ENCODE measurements at places on chromosomes 7 and 10.
A peak's percentile ranks its signal among the peaks of the same experiment; 100 is the strongest.

GRCh38 chr7:84251277-84251781 is 56.7 kb upstream of the SEMA3A start:
- DNase-seq, result no peak

DNA sequence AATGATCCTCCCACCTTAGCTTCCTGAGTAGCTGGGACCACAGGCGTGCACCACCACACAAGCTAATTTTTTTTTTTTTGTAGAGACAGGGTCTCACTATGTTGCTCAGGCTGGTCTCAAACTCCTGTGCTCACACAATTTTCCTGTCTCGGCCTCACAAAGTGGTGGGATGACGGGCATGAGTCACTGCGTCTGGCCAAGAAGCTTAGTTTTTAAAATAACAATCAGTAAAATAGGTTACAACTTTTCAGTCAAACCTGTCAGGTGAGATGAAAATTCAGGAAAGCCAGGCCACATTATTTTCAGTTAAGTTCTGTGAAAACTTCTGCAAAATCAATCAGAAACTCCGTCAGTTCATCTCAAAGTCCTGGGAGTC is 55.4 kb downstream of the FAM241B start:
- no peak for DNase-seq

GRCh38 chr10:7046615-7047014 is 364.2 kb downstream of the SFMBT2 start:
- DNase-seq, result no peak

DNA sequence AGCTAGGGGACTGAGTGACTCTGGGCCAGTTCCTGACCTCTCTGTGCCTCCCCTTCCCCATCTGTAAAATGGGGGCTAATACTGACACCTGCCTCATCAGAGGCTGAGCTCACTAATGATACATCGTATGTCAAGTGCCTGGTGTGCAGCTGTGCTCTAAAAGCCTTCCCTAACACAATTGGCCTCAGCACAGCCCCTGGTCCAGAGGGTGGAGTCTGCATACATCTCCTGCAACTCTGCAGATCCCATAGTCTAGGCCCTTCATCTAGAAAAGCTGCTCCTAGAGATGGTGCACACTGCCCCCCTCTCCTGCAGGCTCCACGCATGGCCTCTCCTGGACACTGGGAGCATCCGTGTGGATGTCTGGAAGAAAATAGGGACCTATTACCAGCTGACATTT is 255.0 kb downstream of the RPS24 start:
- DNase-seq, result no peak

DNA sequence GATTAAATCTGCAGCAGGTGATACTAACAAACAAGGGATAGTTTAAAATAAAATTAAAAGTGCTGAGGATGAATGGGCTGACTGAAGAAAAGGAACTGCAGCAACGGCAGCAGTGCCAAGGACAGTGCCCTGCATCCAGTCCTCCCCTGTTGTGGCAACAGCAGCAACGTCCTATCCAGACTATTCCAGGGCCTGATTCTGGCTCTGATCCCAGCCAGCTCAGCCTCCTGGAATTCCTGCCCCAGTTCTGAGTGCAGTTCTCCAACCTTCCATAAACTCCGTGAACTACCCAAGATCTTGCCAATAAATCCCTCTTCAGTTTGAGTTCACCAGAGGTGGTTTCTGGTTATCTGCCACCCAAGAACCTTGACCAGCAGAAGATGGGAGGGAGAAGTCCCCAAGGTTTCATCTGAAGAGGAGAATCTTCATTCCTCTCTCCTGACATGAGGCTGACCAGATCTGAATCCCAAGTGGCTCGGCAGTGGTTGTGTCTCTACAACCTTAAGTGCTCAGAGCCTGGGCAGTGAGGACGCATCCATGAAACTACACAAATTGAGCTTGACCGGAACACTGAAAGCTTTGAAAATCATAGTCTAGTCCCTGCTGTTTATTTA is 115.8 kb downstream of the SORBS1 start:
- peak; percentile 48 for DNase-seq

GRCh38 chr7:152850420-152850819 is 90.9 kb downstream of the ACTR3B start:
- no peak for DNase-seq

- peak; percentile 15 for DNase-seq
Measured at GRCh38 chr7:152025937-152026890, 740 bp downstream of the GALNT11 start.

DNA sequence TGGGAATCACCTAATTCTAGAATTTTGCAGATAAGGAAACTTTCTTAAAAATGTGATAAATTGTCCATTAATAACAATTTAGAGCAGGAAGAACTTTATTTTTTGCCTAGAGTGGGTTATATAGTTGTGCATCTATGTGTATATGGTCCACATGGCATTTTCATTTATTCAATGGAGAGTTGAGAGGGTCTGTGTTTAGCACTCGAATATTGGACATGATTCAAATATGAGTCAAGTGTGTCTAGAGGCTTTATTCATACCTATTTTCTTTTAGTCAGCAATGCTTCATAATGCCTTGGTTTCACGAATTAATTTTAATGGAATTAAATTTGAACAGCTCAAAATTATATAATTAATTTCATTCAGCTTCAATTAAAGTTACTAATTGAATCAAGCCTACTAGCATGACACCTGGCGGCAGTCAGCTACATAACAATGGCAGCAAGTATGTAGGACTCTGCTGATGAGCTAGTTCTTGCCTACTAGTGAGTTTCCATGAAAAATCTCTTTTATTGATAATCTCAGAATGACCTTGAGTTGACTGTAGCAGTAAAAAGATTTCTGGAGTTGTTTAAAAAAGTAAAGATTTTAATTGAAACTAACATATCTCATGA is 17.7 kb downstream of the MDFIC start:
- no peak for DNase-seq

GRCh38 chr10:19817231-19817933 is 1.1 kb downstream of the PLXDC2 start:
- no peak for DNase-seq

GRCh38 chr10:131821378-131822012 is 79.3 kb upstream of the PPP2R2D start:
- DNase-seq, result peak; percentile 1

DNA sequence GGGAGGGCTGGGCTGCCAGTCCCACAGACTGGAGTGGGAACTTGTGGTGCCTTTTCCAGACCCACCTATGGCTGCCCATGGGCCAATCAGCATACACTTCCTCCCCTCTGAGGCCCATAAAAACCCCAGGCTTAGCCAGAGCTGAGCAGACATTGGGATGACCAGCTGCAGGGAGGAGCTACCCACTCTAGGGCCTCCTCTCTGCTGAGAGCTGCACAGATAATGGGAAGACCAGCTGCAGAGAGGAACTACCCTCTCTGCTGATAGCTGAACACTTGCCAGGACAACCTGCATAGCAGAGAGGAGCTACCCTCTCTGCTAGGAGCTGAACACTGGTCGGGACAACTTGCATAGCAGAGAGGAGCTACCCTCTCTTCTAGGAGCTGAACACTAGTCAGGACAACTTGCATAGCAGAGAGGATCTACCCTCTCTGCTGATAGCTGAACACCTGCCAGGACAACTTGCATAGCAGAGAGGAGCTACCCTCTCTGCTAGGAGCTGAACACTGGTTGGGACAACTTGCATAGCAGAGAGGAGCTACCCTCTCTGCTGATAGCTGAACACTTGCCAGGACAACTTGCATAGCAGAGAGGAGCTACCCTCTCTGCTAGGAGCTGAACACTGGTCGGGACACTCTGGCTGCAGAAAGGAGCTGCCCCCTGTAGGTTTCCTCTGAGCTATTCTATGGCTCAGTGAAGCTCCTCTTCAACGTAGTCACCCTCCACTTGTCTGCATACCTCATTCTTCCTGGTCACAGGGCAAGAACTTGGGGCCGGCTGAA is 88.3 kb upstream of the CACUL1 start:
- no peak for DNase-seq

DNA sequence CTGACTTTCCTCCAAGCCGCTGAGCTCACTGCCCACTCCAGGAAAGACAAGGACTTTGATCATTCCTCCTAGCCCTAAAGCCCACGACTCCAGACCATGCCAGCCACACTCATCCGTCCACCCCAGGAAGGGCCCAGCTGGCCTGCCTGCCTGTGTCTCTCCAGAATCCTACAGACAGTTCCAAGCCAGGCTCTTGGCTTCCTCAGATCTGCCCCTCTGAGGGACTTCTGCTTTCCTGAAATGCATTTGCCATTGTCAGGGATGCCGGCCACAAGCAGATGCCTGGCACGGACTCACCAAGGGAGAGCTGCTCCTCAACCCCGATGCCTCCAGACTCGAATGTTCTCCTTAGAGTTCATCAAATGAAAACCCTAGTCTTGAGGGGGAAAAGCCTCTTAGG is 155.8 kb downstream of the OAT start:
- no peak for DNase-seq

GRCh38 chr10:21516242-21517131 is 9.0 kb downstream of the SKIDA1 start:
- no peak for DNase-seq

DNA sequence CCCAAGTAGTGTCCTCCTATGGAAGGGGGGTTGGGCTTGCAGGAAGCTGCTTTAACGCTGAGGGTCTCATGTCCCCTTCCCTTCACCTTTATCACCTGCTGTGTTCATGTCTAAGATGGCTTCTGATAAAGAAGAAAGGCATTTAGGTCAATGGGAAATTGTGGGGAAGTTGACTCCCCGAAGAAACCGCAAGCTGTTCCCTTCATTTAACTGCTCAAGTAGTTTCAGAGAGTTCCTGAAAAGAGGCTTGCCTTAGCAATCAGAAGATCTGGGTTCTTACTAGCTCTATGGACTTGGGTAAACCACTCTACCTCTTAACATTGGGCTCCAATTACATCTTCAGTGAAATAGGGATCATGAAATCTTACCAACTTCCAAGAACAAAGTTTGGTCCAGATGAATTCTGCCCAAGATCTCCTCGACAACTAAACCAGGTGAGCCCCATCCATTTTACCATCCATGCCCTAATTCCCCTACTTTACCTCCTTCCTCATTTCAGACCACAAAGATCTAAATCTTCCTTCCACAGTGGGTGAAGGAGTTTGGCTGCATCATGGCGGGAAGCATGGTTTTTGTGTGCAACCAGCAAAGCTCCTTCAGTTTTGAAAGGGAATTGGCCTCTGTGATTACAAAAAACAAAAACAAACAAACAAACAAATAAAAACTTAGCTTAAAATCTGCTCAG is 30.4 kb upstream of the UCN3 start:
- no peak for DNase-seq

DNA sequence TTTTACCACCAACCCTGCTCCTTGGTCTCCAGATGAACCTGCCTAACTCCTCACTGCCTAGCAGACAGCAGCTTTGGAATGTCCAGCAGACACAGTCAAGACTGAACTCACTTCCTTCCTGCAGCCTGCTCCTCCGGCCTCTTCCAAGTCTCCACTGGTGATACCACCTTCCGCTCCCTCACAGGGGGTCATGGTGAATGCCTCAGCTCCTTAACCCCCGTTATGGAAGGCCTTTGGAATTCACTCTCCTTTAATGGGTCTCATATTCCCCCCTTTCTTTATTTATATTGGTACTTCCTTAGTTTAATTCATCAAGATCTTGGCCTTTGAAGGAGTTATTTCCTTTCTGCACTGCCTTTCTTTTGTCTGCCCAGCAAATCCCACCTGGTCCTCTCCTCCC is 44.9 kb upstream of the ZNF32 start:
- no peak for DNase-seq

- DNase-seq, result no peak
Measured at GRCh38 chr10:95308389-95309302, 17.8 kb upstream of the PDLIM1 start.

- no peak for DNase-seq
Measured at GRCh38 chr7:98827258-98827657, 42.6 kb downstream of the TMEM130 start.

GRCh38 chr7:151339651-151340382 is 1.8 kb upstream of the NUB1 start:
- no peak for DNase-seq

GRCh38 chr10:69757553-69758309 is 44.0 kb upstream of the COL13A1 start:
- no peak for DNase-seq

DNA sequence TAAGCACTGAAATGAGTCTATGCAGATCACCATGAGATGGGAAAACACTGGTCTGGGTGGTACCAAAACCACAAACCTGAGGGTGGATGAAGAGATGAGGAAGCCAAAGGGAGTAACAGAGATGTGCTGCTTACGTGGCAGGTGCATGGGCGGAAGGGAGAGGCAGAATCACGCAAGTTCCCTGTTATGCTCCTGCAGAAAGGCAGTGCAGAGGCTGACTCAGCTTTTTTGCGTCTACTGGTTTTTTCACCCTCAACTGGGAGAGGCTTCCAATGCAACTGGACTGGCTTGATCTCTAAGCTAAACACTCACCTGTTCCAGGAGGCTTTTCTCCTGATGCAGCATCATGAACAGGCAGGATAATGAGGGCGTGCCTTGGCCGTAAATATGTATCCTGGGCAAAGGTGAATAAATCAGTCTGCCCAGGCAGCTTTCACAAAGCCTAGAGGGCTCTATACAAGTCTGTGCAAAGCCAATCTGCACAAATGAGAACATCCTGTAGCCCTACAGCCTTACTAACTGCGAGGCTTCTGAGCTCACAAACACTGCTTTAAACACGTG is 95.4 kb upstream of the AFAP1L2 start:
- no peak for DNase-seq

- no peak for DNase-seq
Measured at GRCh38 chr10:31704195-31704594, 224.4 kb downstream of the ARHGAP12 start.

GRCh38 chr10:114520453-114520852 is 116.2 kb upstream of the AFAP1L2 start:
- DNase-seq, result no peak

GRCh38 chr10:47286591-47287315 is 13.2 kb upstream of the GDF10 start:
- no peak for DNase-seq

- peak; percentile 25 for DNase-seq
Measured at GRCh38 chr7:33722383-33723101, 182.8 kb upstream of the BMPER start.

DNA sequence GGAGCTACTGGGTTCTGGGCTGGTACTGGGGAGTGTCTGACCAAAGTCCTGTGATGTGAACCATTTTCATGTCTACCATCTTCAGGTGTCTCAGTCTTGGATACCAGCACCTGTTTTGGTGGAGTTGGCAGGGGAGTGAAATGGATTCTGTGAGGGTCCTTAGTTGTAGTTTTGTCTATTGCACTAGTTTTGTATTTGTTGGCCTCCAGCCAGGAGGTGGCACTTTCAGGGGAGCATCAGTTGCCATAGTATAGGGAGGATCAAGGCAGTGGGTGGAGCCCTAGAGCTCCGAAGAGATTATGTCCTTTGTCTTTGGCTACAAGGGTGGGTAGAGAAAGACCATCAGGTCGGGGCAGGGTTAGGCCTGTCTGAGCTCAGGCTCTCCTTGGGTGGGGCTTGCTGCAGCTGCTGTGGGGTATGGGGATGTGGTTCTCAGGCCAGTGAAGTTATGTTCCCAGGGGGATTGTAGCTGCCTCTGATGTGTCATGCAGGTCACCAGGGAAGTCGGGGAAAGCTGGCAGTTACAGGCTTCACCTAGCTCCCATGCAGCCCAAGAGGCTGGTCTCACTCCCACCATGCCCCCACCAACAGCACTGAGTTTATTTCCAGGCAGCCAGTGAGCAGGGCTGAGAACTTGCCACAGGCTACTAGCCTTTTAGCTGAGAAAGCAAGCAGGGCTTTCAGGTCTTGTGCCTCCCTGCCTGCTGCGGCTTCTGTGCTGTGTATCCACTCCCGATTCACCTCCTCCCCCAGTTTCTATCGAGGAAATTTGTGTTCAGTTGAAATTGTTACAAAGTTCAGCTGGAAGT is 153.1 kb downstream of the ZNF365 start:
- DNase-seq, result no peak

Measured in 8988T (cell line).